ENCODE measurements at places on chromosomes 4 and X.

DNA sequence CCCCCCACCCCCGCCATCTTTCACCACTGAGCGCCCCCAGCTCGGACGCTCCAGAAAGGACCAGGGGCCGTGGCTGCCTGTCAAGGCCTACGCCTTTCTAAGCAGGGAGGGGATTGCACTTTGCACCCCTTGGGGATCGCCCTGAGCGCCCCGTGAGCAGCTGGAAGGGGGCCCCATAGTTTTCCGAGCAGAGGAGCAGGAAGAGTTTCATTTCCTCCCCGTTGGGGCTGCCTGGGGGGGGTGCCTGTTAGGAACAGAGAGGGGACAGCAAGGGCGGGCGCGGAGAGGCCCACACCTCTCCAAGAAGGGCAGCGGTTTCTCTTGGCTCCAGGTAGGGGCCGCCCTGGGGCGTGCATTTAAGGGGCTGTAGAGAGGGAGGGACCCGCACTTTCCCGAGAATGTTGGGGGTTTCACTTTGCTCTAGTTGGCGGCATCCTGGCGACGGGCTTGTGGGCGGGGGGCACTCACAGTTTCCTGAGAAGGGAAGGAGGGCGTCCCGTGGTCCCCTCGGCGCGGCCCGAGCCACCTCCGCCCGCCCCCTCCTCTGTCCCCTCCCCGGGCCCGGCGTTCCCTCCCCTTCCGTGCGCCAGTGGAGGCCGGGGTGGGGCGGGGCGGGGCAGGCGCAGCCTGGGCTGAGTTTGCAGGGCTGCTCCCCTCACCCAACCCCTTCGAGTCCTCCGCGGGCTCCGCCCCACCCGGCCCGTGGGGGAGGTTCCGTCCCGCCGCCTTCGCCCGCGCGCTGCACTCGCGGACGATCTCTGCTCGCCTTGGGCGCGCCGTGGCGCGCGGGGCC is 82.3 kb upstream of the CD99 start:
- no peak for DNase-seq

- no peak for DNase-seq
Observed at GRCh38 chr4:20367446-20367845, 115.7 kb downstream of the SLIT2 start.

DNA sequence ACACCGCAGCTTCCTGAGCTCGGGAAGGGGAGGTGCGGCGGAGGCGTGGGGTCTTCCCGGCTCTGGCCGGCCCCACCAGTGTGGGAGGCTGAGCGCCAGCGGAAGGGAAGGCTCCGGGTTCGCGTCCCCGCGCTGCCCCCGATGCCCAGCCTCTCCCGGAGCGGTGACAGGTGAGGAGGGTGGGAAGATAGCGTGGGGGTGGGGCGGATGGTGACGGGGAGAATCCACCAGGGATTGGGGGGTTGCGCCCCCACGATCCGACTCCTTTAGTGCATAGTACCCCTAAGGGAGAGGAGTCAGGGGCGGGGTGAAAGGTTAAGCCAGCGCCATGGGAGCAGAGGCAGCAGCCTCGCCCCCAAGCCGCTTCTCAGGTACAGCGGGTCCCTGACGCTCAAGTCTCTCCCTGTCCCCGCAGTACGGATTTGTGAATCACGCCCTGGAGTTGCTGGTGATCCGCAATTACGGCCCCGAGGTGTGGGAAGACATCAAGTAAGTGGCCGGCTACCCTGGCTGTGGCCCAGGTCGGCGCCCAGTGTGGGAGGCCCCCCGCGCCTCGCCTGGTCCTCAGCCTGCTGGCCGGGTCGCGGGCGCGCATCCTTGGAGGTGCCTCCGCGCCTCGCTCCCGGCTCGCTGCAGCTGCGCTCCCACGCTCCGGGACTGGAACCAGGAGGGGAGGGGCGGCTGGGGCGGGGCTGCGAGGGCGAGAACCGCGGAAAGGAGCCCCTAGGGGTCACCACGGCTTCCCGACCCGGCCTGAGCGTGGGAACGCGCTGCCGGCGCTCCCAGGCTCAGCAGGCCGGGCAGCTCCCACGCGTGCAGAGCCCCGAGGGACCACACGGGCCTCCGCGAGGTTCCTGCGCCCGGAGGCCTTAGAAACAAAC is 791 bp downstream of the GUCY1B1 start:
- no peak for DNase-seq

DNA sequence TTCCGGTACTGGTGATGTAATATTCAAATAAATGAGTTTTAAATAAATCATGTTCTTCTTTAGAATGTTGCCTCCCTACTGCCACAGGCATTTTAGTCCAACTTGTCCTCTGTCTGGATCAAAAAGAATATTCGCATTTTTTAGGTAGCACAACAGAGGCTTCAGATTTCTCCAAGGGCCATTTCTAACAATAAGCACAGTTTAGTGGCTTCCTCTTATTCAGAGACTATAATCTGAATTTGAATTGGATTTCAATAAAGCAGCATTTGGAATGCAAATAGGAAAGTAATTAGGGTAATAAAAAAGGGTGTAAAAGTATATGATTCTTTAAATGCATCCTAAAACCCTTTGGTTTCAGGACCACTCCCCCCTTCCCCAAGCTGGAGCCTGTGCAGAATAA is 167.9 kb upstream of the GLRA2 start:
- DNase-seq, result no peak

DNA sequence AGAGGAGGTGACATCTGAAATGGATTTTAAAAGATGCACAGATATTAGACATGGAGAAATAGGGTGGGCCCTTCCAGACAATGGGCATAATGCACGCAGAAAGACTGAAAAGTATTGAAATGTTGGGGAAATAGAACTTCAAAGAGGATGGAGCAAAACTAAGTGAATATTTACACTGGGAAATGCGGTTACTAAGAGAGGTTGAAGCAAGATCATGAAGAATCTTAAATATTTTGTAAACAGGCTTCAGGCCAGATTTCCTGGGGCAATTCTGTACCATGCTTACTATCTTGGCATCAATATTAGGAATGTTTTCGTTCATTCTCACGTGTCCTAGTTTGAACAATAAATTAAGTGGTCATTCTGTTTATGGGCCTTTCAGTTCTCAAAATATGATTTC is 216.3 kb downstream of the ADAMTS3 start:
- DNase-seq, result no peak
